ENCODE measurements at places on chromosomes 11 and 22.

- H3K4me3 ChIP-seq: no peak within 1 kb of the TSS
- H3K27me3 ChIP-seq: no peaks in the 10 kb centered on the region
- no peak within 1 kb of the TSS for H3K27ac ChIP-seq
- DNase-seq: peak; percentile 47
- H3K4me1 ChIP-seq: peaks cover 17% of the 10 kb centered on the region
Observed at GRCh38 chr11:34513682-34514449, at the start of gene ELF5. Gene ELF5 (minus strand): TSS chr11:34513794. CDS start chr11:34505749, 8,045 bp downstream.

- peaks cover 8% of the 10 kb centered on the region for H3K36me3 ChIP-seq
- peak; percentile 30 for DNase-seq
- peaks cover 18% of the 10 kb centered on the region for H3K4me1 ChIP-seq
- peak overlapping the region; percentile 88 for H3K27ac ChIP-seq
- H3K27me3 ChIP-seq: no peaks in the 10 kb centered on the region
- H3K4me3 ChIP-seq: peak overlapping the region; percentile 94
Observed at GRCh38 chr11:86954269-86955110, 705 bp downstream of the FZD4 start.

DNA sequence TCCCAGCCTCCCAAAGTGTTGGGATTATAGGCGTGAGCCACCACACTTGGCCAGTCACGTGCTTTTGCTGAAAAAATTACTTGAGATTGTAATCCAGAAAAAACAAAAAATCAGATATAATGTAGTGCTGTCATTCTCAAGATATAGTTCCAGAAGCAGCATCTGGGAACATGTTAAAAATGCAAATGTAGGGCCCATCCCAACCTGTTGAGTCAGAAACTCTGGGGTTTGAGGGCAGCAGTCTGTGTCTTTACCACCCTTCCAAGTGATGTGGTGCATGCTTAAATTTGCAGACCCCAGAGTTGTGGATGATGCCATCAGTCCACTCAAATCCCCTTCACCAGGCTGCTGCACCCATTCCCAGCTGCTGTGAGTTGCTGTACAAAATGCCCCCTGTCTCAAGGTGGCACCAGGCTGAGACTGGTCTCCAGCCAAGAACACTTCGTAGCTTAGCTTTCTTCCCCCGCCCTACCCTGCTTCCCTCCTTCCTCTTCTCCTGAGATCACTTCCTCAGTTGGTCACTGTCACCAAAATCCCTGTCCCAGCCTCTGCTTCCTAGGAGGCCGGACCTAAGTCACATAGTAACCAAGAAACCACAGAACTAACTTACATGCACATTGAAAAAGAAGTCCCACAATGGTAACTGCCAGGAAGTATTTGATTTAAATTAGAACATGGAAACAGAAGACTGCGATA lies 18.2 kb upstream of the ARRB1 start:
- H3K27ac ChIP-seq: peak overlapping the region; percentile 79
- H3K36me3 ChIP-seq: no peaks in the 10 kb centered on the region
- H3K27me3 ChIP-seq: no peaks in the 10 kb centered on the region
- H3K4me1 ChIP-seq: peaks cover 67% of the 10 kb centered on the region
- DNase-seq: no peak

- H3K27me3 ChIP-seq: no peaks in the 10 kb centered on the region
- no peaks in the 10 kb centered on the region for H3K36me3 ChIP-seq
Observed at GRCh38 chr11:120540744-120541465, 29.4 kb downstream of the GRIK4 start.

DNA sequence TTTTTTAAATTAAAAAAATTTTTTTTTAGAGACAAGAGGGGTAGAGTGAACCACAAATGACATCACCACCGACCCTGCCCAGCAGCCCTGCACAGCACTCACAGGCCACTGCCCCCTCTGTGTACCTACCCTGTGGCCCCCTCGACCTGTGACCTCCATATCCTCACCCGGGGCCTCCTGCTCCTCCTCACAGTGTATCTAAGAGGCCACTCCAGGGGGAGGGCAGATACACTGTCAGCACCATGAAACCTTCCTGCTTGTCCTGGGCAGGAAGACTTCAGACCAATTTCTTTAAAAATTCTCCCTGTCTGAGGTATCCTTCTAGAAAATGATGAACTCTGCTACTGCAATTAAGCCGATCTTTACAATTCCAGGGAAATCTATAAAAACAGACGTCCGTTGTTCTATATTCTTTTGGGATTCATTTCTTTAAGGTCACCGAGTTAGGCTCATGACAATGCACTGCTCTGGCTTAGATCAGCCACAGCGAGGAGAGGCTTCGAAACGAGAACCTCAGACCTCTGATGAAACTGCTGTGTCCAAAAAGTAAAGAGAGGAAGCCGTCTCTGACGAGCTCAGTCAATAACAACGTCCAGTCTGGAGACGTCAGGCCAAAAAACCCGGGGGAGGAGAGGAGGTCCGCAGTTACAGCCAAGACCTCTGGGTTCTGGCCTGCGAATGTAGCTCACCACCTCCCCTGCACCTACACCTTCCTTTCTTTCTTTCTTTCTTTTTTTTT lies 17.5 kb downstream of the NFAM1 start:
- H3K27ac ChIP-seq: no peak overlapping the region
- H3K27me3 ChIP-seq: no peaks in the 10 kb centered on the region
- H3K36me3 ChIP-seq: no peaks in the 10 kb centered on the region
- H3K4me1 ChIP-seq: no peaks in the 10 kb centered on the region
- H3K4me3 ChIP-seq: no peak overlapping the region
- no peak for DNase-seq

DNA sequence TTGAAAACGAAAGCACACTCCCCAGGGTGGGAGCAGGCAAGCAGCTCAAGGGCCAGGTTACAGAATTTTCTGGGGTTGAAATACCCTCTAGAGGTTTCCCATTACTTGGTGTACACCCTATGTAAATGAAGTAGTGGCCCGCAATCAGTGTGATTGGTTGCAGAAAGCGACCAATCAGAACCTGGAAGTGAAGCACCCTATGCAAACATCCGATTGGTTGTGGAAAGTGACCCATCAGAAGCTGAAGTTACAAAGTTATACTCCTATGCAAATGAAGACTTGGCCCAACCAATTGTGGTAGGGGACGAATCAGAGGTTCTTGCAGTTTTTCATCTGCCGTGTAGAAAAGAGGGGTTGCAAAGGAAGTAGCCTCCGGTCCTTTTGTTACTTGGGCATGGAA lies 19.2 kb downstream of the PRR5 start:
- H3K27me3 ChIP-seq: no peaks in the 10 kb centered on the region
- no peak for DNase-seq
- H3K36me3 ChIP-seq: peaks cover 2% of the 10 kb centered on the region
- peaks cover 45% of the 10 kb centered on the region for H3K4me1 ChIP-seq
- H3K4me3 ChIP-seq: no peak overlapping the region
- no peak overlapping the region for H3K27ac ChIP-seq

DNA sequence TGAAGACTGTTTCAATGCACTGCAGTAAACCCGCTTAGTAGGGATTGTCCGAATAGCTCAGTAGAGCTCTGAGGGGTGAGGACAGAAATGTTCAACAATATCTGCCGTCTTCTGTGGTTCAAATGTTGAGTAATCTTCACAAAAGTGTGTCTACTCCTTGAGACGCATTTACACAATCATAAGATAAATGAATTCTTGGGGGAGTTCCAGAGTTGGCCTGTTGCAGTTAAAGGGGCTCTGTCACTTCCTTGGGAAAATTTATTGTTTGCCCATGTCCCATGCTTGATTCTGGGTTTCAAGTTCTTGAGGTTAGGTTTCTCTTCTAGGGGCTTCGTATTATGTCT lies 614 bp downstream of the ANO3 start:
- DNase-seq: no peak
- no peaks in the 10 kb centered on the region for H3K36me3 ChIP-seq
- H3K4me1 ChIP-seq: no peaks in the 10 kb centered on the region
- H3K4me3 ChIP-seq: no peak overlapping the region
- no peaks in the 10 kb centered on the region for H3K27me3 ChIP-seq

DNA sequence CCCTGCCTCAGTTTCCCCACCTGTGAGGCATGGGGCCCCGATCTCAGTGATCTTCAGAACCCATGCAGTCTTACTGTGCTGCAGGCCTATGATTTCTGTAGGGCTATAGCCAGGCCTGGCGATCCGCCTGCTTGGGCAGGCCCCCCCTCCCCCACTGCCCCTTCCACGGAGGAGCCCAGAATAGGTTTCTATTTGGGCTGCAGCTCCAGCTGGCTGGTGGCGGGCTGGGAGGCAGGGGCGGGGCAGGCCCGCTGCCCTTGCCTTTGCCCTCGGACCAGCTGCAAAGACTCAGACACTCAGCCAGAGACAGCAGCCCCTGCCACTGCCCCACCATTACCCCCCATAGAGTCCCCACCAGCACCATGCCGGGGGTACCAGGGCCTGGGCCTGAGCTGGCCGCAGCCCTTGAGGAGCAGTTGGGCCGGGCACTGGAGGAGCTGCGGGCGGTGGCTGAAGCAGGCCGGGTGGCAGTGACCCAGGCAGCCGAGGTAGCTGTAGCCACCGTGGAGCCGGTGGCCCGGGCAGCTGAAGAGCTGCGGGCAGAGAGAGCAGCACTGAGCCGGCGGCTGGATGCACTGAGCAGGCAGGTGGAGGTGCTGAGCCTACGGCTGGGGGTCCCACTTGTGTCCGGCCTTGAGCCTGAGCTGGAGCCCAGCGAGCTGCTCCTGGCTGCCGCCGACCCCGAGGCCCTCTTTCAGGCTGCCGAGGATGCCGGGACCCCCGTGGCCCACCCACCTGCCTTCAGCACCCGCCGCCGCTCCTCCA lies 12.2 kb downstream of the SMTN start:
- H3K27me3 ChIP-seq: no peaks in the 10 kb centered on the region
- H3K27ac ChIP-seq: no peak overlapping the region
- no peak overlapping the region for H3K4me3 ChIP-seq
- no peaks in the 10 kb centered on the region for H3K4me1 ChIP-seq

- no peak overlapping the region for H3K4me3 ChIP-seq
- H3K27ac ChIP-seq: no peak overlapping the region
- H3K27me3 ChIP-seq: no peaks in the 10 kb centered on the region
- DNase-seq: peak; percentile 8
Observed at GRCh38 chr11:105719073-105719822, 109.4 kb downstream of the GRIA4 start.

GRCh38 chr11:96017856-96018255 lies 93.9 kb upstream of the MTMR2 start:
- H3K27me3 ChIP-seq: no peaks in the 10 kb centered on the region
- peaks cover 19% of the 10 kb centered on the region for H3K4me1 ChIP-seq
- DNase-seq: no peak
- H3K27ac ChIP-seq: no peak overlapping the region
- H3K36me3 ChIP-seq: no peaks in the 10 kb centered on the region

DNA sequence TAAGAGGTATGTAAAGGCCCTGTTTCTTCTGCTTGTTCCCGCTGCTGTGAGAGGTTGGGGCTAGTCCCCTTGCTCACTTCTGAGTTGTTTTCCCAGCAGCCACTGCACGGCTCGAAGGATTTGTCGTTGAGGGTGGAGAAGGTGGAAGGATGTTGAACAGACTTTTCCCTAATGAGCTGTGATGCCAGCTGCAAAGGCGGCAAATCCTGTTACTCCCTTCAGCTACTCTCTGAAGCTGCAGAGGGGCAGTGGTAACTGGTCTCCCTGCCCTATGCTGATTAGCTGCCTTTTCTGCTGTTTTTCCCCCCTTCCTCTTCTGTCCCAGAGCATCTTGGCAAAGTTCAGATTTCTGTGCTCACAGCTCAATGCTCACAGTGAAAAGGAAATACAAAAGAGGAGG lies 90.4 kb upstream of the SLC25A18 start:
- no peaks in the 10 kb centered on the region for H3K27me3 ChIP-seq
- DNase-seq: no peak
- no peak overlapping the region for H3K4me3 ChIP-seq
- no peaks in the 10 kb centered on the region for H3K36me3 ChIP-seq
- H3K27ac ChIP-seq: no peak overlapping the region

- H3K36me3 ChIP-seq: no peaks in the 10 kb centered on the region
Observed at GRCh38 chr11:123228496-123229163, 33.6 kb upstream of the CLMP start.

Measured in Caco-2 (cell line).